ENCODE measurements at places on chromosomes 5 and 9.

- no peak for DNase-seq
Observed at GRCh38 chr5:61307191-61307590, 24.9 kb upstream of the ZSWIM6 start.

GRCh38 chr9:8574846-8575245 lies 775.3 kb upstream of the DMAC1 start:
- no peak for DNase-seq

GRCh38 chr5:98899456-98899855 lies 29.4 kb downstream of the CHD1 start:
- no peak for DNase-seq

DNA sequence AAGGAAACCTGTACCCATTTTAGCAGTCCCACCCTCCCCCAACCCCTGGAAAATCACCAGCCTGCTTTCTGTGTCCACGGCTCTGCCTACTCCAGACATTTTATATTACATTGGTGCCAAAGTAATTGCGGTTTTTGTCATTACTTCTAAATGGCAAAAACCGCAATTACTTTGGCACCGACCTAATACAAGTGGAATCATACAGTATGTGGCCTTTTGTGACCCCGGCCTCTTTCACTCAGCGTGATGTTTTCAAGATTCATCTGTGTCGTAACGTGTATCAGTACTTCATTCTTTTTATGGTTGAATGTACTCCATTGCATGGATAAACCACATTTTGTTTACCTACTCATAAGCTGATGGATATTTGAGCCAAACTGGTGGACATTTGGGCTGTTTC lies 9.7 kb upstream of the ORM1 start:
- DNase-seq, result no peak

- no peak for DNase-seq
Observed at GRCh38 chr5:83510260-83510659, 38.7 kb downstream of the VCAN start.

DNA sequence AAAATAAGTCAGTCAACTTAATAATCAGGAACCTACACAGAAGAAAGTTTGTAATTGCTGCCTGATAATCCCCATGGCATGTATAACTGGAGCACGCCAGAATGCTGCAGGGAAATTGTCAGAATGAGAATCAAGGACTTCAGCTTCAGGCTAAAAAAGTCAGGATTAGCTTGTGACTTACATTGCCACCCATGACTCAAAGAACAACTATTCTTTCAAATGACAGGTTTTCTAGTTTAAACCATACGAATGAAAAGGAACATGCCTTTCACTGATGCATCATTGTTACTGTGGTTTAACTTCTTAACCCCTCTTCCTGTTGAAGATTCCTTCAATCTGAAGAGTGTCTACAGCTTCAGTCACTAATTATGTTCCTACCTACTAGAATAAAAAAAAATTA lies 112.4 kb downstream of the ISL1 start:
- DNase-seq, result no peak

- DNase-seq, result no peak
Observed at GRCh38 chr5:179346401-179346800, 1.1 kb upstream of the ADAMTS2 start.

GRCh38 chr5:171712616-171713015 lies 73.0 kb upstream of the SMIM23 start:
- DNase-seq, result no peak

DNA sequence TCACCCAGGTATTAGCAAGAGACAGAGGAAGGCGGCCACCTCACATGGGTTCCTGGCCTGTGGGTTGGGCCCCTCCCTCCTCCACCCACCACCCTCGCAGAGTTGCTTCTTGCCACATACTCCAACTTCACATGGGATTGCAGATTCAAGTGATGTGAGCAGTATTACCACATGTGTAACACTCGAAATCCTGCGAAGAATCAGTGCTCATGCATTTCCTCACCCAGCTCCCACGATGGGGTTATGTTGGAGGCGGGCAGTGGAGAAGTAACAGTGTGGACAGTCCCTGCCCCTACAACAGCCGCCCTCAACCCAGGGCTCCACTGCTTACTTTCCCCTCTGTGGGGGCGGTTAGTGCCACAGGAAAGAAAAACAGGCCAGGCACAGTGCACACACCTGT lies 3.9 kb upstream of the FBP1 start:
- peak; percentile 23 for DNase-seq

DNA sequence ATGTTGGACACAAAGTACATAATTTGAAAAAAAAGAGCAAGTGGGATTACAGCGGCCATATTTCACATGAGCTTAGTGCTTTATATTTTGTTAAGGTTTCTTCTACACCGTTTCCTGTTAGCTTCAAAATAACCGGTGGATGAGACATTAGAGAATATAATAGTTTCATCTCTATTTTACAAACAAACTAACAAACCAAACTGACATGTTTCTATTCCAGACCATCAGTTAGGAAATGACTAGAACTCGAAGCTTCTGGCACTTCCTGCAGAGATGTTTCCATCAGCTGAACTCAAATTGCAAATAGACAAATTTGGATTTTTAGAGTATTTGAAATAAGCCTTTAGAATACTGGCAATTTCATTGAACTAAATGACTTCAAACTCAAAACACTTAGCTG lies 86.5 kb downstream of the MTRR start:
- DNase-seq, result no peak

DNA sequence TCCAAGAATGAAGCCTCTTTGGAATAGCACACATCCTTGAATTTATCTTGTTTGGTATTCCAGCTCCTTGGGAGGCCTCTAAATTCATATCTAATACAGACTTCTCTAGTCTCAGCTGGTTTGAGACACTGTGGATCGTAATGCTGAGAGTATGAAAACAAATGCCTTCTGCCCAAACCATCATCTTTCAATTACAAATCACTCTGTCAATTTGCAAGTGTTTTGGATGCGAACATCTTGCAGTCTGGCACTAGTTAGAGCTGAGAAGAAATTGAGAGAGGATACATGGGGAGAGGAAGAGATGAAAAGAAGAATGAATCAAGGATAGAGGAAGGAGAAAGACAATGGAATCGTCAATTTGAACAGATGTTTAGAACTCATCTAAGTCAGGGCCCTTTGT lies 342.6 kb downstream of the ASTN2 start:
- no peak for DNase-seq

DNA sequence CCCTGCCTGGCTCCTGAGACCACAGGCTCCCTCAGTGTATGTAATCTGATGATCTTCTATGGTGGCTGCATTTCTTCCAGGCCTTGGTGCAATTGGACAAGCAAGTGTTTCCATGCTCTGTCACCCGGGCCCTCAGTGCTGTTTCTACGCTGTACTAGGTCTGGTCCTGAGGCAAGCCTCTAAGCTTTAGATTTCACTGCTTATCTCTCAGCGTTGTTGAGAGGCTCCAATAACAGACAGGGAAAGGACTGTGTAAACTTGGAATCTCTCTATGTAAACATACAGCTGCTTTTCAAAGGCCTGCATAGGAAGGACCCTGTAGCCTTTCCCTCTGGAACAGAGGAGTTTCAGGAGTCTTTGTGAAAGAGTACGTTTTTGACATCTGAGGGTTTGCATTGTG lies 38.6 kb upstream of the NFIB start:
- no peak for DNase-seq

- DNase-seq, result no peak
Observed at GRCh38 chr5:161775891-161776290, 72.0 kb upstream of the GABRA1 start.

DNA sequence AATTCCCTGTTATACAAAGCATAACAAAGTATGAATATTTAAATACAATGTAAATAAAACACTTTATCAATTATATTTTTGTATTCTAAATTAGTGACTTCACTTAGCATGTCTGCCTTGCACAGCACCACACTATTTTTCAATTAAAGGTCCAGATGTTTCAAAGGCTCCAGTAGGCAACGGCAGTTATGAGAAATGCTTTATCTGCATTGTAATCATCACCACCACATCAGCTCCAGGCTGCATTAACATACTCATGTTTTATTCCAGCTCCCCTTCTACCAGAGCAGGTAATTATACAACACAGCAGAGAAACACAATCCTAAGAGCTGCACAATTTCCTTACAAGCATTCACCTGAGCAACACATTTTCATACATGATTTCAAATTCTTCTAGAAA lies 102.8 kb downstream of the MAPKAP1 start:
- no peak for DNase-seq

GRCh38 chr9:70495514-70495913 lies 81.1 kb upstream of the KLF9 start:
- DNase-seq, result no peak
